ENCODE measurements at places on chromosomes 6 and 20.
A peak's percentile ranks its signal among the peaks of the same experiment; 100 is the strongest.

DNA sequence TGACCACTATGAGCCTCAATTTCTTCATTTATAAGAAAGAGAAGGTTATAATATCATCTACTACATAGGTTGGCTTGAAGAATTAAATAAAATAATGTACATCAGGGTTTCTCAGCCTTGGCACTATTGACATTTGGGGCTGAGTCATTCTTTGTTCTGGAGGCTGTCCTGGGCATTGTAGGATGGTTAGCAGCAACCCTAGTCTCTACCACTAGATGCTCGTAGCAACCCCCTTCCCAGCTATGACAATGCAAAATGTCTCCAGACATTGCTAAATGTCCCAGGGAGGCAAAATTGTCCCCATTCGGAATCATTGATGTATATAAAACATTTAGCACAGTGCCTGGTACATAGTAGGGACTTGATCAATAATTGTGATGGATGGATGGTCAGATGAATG, 152.1 kb downstream of the KHDC1L start:
- no peak for DNase-seq

DNA sequence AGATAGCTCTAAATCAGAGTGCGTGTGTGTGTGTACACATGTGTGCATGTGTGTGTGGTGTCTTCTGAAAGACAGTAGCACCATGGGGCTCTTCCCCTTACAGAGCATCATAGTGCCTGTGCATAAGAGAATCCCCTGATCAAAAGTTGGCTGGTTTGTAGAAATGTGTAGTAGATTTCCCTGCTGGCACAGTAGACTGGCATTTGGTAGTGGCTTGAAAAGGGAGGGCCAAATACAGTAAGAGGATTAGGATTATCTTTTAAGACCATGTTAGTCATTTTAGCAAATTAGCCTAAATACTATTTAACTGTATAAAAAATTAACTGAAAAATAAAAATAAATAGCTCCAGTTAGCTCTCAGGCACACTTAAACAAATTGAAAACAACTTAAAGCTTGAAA, 112.6 kb downstream of the B3GAT2 start:
- DNase-seq, result no peak

DNA sequence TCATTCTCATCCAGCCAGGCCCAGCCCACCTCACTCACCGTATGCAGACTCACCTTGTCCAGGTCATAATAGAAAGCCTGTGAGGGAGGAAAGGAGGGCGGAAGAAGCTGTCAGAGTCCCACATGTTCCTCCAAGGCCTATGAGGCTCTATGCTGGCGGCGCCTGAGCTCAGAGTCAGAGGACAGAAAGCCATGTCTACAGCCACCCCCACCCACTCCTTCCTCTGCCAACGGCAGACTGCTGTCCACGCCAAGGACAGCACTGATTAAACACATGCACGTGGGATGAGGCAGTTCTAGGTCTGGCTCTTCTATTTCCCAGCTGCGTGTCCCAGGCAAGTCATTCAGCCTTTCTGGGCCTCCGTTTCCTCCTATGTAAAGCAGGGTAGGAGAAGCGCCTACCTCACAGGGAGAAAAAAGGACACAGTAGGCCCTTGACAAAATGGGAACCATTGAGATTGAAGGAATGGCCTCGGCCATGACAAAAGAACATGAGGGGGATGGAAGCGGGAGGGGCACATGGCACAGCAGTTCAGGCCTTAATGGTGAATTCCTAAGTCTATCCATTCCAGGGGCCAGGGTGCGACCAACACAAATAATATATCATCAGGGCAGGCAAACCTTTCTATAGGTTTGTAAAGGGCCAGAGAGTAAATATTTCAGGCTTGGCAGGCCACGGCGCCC, 80.1 kb downstream of the RIPOR3 start:
- DNase-seq, result no peak

DNA sequence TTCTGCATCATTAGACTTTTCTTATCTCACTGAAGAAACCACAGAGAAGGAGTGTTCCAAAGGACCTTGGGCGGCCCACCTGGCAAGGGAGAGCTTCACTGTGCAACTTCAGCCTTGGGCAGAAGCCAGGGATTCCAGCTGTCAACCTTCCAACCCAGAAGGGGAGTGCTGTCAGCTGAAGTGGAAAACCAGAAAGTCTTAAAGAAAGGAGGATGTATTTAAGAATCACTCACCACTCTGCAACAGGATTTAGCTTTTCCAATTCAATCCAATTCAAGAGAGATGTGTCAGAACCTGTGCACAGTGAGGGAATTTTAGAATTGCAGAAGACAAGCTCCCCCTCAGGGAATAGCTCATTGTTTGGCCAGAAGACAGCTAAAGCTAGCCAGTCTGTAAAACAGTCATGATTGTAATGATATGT, 553.7 kb downstream of the CD83 start:
- no peak for DNase-seq

GRCh38 chr6:40611912-40612311, 24.7 kb upstream of the LRFN2 start:
- DNase-seq, result no peak

- DNase-seq, result peak; percentile 49
These were observed 31.7 kb upstream of the SCUBE3 start for GRCh38 chr6:35181933-35182612.

GRCh38 chr6:163380216-163380615, 34.3 kb upstream of the QKI start:
- DNase-seq, result no peak

- DNase-seq, result no peak
These were observed 337 bp upstream of the HCK start for GRCh38 chr20:32051720-32052089.

GRCh38 chr6:111759331-111759835, 113.9 kb downstream of the FYN start:
- DNase-seq, result no peak

DNA sequence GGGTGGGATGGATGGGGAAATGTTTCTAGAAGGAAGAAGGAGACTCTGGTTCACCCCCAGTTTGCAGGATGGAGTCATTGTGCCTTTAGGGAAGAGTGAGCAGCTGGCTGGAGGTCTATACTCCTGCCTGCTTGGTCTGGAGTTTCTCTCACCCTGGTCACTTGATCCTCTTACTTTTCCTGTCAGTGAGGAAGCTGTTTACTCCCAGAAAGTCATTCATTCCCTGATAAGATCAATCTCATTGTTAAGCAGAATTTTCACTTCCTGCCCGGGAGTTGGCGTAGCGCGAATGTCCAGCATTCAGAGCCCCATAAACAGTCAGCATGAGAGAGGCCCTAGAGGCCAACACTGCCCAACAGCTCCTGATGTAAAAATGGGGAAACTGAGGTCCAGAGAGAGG, 70.4 kb upstream of the SIRPA start:
- DNase-seq, result no peak

GRCh38 chr20:59153832-59154231, 9.8 kb upstream of the ZNF831 start:
- DNase-seq, result no peak

- DNase-seq, result no peak
These were observed 42.4 kb upstream of the ELOVL5 start for GRCh38 chr6:53391170-53391569.

DNA sequence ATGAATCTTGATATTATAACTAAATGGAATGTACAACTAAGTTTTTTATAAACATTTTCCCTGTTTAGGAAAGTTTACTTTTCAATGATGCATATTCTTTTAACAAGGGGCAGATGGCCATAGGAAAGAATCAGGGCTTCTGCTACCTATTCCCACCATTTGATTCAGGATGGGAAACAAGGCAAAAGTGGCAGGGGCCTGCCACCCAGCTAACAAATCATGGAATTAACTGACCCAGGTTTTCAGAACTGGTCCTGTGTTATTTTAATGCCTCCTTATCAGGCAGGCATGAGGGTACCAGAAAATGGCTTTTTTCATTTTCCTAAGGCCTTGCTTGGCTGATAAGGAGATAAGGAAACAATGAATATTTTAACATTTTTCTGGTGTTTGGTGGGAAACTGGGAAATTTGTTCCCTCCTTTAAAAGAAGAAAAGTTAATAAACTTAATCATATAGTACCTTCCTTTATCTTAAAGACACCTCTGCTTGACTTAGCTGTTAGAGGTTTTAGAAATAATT, 6.7 kb downstream of the POU3F2 start:
- DNase-seq, result no peak

DNA sequence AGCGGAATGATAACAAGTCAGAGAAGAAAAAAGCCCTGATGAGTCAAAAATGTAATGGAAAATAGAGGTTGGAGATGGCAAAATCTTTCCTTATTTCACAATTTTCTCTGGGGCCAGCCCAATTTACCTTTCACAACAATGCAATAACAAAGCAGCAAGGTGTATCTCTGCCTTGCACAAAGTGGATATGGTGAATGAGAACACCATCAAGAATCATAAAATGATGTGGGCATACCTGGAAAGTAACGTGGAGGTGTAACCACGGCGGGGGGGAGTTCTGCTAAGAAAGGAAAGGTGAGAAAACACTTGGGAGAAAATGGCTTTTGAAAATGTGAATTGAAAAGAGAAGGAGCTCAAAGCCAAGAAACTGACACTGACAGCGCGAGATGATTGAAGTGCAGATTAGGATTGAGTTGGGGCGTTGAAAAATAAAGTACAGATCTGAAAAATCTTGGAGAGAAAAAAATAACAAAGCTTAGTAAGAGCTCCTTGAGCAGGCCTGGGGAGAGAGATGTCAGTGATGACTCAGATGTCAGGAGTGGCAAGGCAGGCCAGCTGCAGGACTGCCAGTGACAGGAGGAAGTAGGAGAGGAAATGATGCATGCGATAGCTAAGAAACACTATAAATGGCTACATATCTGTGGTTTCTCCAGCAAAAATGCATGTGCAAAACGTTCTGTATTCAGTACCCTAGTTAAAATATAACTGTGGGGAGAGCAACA, 26.2 kb downstream of the ARHGAP18 start:
- no peak for DNase-seq

- no peak for DNase-seq
These were observed 93.0 kb downstream of the TCP11 start for GRCh38 chr6:35048031-35048613.

DNA sequence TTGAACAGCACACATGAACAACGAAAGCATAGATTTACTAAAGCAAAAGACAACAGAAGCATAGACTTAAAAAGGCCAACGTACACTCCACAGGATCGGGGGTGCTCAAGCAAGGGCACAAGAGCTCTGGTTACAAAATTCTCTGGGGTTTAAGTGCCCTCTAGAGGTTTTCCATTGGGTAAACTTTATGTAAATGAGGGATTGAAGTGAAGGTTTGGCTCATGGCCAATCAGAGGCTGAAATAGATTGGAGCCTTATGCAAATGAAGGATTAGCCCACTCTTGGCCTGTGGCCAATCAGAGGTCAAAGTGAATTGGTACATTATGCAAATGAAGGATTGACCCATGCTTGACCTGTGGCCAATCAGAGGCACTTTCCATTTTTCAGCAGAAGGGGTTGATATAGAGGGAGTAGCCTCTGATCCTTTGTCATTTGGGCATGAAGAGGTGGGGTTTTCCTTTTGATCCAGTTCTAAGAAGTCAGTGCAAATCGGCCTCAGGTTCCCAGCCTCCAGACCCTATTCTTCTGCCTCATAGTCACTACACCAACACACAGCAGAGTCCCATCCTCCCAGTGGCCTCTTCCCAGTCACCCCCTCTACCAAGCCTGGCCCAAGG, 244.9 kb downstream of the THBS2 start:
- no peak for DNase-seq

DNA sequence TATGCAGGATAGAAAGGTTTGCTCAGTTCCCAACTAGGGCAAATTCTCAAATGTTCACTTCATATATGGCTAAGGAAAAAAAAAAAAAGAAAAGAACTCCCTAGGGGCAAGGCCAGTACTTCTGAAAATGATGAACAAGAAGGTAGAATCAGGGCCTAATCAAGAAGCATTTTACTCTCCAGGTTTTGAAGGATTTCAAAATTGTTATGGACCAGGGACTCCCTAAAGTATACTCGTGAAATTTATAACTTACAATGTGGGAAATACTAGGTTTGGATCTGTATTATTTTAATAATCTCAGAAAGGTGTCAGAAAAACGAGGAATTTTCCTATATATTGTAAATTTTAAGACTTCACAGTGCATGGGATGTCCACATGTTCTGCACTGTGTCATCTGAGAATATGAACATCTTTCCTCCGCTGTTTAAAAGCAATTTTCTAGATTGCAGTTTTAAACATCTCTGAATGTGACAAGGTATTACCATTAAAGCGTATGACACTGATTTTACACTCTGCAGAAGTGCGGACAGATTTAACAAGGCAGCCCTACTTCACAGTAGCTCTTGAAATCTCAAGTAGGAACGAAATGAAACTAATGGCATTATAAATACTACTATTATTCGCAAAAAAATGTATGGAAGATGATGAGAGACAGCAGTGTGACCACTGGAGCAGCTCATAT, 14.0 kb downstream of the PLAGL1 start:
- DNase-seq, result no peak

DNA sequence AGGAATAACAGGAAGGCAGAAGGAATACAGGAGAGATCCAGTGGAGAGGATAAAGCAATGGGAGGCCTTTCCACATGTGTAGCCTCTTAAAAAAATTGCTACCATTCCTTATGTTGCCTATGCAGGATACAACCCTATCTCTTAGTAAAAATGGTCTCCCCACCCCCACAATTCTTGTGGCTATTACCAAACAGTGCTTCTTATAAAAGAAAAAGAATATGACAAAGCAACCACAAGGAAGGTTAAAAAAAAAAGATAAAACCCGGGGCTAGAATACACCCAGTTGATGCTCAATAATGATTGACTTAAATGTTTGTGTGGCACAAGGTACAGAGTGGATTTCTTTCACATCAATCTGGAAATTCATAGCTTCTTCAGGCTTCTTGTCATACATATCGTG, 250.9 kb downstream of the HIVEP2 start:
- DNase-seq, result no peak

- no peak for DNase-seq
These were observed 40.1 kb upstream of the TMEM181 start for GRCh38 chr6:158519761-158520160.

DNA sequence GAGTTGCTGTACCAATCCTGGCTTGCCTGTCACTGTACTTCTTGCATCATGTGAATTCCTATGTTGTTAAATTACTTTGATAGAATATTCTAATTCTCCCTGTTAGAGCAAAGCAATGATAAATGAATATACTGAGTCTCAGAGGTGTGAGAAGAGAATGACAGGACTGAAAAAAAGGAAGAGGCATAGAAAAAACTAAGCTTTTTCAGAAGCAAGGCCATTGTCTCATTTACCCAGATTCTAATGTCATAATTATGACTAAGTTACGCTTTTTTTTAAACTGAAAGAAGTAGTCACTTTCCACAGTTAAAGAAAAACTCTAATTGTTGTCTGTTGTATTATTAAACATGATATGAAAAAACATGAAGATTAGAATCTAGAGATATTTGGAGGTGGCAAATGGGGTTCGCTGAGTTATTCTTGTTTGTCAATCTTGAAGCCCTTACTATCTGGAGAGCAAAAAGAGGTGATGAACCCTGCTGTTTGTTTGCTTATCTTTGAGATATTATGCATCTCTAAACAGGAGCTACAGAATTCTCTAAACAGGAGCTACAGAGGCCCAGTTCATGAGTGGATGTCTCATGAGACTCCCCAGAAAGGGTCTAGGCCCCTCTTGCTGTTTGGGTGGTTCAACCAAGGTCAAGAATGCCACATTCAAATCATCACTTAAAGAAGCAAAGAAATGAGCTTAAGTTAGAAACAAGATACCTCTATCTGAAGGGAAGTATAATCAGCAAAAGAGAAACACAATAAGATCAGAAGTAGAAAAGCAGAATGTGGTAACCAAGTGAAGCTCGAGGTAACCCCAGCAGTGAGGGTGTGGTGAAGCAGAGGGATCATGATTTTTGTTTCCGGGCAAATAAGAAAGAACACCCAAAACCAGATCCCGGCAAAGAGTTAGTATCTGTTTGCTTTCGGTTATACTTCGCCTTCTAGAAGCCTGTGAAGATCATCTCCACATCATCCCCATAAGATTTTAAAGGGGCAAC, 33.3 kb upstream of the THEMIS start:
- DNase-seq, result no peak

- DNase-seq, result no peak
These were observed 94.5 kb upstream of the SIRPG start for GRCh38 chr20:1752045-1752444.

Measured in WTC11 (cell line).